ENCODE measurements at places on chromosomes 13 and 19.

DNA sequence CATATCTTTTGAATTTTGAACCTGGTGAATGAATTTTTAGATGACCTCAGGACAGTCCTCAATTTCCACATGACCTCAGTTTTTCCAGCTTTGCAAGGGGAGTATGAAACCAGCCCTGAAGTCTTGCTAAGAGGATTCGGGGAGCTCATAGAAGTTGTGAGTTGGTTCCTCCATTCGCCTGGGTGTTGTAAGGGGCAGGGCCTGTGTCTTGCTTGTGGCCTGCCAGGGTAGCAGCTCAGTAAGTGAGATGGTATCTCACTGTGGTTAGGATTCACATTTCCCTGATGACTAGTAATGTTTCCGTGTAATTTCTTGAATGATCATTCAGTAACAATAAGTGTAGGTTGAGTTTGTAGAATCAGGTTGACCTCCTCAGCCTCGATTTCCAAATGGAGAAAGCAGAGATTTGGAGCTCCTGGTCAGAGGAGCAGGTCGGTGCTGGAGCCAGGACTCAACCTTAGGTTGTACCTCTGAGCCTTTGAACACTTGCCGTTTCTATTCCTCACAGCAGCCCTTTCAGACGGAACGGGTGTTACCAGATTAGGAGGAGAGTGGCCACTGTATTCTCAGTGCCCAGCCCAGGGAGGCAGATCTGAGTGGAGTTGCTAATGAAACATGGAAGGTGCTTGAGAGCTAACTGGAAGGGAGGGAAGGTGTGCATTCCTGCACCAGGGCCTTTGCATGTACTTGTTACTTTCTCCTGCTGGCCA is 14.6 kb downstream of the NACC1 start:
- DNase-seq, result no peak

- DNase-seq, result no peak
Observed at GRCh38 chr13:107450931-107451330, 764.4 kb downstream of the LIG4 start.

DNA sequence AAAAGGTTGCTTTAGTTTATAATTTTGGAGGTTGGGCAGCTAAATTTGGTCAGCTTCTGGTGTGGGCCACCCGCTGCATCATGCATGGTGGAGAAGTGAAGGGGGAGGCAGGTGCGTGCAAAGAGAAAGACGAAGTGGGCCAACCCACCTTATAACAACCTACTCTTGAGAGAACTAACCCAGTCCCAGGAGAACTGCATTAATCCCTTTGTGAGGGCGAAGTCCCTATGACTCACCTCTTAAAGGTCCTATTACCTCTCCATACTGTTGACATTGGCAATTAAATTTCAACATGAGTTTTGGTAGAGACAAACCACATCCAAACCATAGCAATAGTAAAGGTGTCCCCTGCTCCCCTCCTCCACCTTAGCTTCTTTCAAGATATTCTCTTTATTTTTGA is 7.7 kb upstream of the FGF9 start:
- DNase-seq, result no peak

- DNase-seq, result no peak
Observed at GRCh38 chr13:71831716-71832115, 35.3 kb downstream of the DACH1 start.

GRCh38 chr19:38583219-38583984 is 34.4 kb downstream of the MAP4K1 start:
- no peak for DNase-seq
